ENCODE measurements at places on chromosomes 7 and 10.

DNA sequence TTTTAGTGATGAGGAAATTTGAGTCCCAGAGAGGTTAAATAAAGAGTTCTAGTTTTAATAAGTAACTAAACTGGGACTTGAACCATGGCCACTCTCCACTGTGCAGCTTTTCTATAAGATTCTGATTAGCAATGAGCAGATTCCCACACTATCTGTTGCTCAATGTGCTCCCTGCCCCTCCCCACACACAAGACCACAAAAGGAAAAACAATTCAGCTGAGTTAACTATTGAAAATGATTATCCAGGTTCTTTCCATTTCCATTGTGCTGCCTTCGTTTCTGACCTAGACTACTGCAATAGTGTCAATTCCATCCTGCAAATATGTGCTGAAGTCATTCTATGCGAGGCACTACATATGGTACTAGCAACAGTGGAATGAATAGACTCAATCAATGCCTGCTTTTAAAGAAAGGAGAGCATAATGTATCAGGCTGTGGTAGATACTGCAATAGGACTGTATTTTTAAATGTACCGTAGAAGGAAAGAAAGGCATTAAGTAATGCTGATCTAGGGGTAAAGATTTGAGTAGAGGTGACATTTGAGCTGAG, 97.0 kb downstream of the SEMA3C start:
- no peak for DNase-seq

- DNase-seq: no peak
Measured at GRCh38 chr7:12178317-12178716, 32.8 kb upstream of the TMEM106B start.

- DNase-seq: no peak
Measured at GRCh38 chr7:14837216-14837615, 65.3 kb downstream of the DGKB start.

DNA sequence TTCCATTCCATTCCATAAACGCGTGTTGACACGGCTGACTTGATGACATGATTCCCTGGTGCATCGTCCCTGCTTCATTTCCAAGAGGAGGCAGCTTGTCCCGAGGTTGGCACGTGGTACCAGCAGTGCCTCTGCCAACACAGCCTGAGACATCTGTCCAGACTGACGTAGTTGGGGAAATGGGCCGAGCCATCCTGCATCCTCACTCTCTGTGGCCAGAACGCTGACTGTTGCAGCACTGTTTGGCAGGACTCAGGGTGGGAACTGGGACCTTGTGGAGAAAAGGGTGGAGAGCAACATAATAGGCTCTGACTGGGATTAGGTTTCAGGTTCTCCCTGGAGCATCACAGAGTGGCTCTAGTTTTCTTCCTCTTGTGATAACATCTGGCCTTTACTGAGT, 118.6 kb upstream of the BTBD16 start:
- no peak for DNase-seq

- DNase-seq: no peak
Measured at GRCh38 chr7:50954716-50955115, 172.0 kb upstream of the GRB10 start.
